Stimulated activated CD4-positive, alpha-beta T cell treated with anti-CD3 and anti-CD28 coated beads, Interleukin-1b, Interleukin-23, amount 100 ng/mL, for 48 hours (primary cell): ENCODE measurements at places on chromosomes 3 and 15.

- DNase-seq, result no peak
These were observed 56.9 kb downstream of the GRIP2 start for GRCh38 chr3:14483286-14483685.

DNA sequence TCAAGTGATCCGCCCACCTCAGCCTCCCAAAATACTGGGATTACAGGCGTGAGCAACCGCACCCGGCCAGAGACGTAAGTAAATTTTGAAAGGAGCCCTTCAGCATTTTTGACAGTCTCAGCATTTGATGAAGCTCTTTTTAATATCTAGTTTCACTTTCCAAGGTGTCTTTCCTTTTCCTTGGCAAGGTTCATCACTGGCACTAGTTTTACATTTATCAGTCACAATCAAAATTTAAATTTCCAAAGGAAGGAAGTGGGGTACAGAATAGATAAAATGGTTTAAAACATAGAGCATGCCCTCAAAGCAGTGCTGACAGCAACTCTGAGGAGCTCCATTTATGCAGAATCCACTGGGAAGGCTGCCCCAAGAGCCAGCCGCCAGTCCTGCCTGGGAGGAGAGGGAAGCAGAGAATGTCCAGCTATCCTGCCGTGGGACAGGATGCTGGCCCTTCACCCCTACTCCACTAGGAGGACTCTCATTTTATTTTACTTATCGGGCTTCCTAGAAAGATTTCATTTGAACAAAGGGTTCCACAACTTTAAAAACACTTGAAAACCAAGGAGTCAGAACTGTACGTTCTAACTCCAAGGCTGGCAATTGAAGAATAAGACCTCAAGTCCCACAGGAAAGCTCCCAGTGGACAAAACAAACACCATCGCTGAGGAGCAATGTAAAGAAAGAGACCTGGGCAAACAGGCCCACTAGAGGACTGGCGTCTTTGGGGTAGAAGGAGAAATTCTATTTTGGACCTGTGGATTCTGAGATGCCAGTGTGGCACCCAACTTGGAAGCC lies 9.9 kb downstream of the SFMBT1 start:
- no peak for DNase-seq

DNA sequence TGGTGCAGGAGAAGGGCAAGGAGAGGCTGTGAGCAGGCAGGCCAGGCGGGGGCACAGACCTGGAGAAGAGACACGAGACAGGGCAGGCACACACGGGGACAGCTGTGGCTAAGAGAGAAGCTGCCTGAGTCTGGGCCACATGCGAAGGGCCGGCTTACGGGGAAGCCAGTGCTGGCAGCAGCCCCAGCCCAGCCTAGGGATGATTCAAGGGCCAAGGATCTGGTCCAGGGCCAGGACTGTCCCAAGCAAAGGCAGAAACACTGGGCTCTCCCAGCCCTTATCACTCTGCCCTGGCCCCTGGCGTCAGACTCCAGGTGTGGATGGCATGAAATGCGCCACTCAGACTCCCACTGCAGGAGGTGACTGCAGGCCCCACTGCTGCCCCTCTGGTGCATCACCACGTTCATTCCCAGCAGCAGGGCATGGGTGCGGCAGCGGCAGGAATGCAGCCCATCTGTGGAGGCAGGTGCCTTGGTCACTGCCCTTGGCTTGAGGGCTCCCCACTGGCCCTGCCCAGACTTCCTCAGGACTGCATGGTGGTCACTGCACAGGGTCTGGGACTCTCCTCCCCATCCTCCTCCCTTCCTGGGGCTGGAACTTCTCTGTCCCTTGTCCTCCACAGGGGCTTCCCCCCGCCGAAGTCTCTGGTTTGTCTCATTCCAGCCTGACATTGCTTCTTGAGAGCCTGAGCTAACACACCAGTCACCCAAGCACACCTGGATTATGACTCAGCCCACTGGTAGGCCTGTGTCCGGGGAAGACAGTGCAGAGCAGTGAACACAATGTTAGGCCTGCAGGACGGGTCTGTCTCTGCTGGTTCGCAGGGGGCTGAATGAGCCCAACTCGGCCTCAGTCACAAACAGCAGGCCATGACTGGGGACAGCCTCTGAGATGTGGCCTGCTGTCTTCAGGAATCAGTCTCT lies 69.3 kb downstream of the TBC1D2B start:
- DNase-seq, result no peak

GRCh38 chr3:141407047-141407446 lies 38.7 kb downstream of the ZBTB38 start:
- no peak for DNase-seq

GRCh38 chr3:12957824-12958792 lies 115.1 kb downstream of the IQSEC1 start:
- no peak for DNase-seq

DNA sequence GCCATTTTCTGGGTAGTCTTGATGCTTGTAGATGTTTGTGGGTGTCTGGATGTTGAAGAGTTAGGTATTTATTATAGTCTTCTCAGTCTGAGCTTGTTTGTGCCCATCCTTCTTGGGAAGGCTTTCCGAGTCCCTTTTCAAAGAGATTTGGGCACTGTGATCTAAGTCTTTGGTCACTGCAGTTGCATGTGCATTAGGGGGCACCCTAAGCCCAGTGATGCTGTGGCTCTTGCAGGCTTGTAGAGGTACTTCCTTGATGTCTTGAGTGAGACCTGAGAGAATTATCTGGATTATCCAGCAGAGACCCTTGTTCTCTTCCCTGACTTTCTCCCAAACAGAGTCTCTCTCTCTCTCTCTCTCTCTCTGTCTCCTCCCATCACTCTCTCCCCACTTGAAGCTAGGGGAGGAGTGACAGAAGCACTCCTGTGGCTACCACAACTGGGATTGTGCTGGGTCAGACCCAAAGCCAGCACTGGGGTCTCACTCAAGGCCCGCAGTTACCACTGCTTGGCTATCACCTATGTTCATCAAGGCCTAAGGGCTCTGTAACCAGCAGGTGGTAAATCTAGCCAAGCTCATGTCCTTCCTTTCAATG lies 68.5 kb downstream of the TMCO5A start:
- peak; percentile 9 for DNase-seq

- DNase-seq, result no peak
These were observed 28.6 kb downstream of the NEK10 start for GRCh38 chr3:27340534-27340933.

DNA sequence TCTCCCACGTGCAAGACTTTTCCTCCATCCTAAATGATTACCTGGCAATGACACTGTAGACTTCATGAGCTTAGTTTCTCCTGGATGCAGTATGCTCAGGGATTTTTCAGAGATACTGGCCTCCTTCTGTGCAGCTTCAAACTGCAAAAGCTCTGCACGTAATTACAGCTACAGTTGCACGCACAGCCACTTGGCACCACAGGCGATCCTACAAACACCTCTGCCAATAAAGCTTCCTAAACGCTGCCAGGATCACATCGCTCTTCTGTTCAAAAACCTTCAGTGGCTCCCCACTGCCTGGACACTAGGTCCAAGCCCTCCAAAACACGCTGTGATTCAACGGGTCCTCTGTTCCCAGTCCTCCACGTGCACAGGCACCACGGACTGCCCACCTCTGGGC lies 49.5 kb downstream of the NUP210 start:
- no peak for DNase-seq

GRCh38 chr3:191397771-191398170 lies 63.2 kb upstream of the PYDC2 start:
- no peak for DNase-seq
